ENCODE measurements at places on chromosomes 7 and 10. TPM values are rescaled to one million over a fixed set of nuclear protein-coding genes. Genes with fewer than 3 reads are reported as not detected.

DNA sequence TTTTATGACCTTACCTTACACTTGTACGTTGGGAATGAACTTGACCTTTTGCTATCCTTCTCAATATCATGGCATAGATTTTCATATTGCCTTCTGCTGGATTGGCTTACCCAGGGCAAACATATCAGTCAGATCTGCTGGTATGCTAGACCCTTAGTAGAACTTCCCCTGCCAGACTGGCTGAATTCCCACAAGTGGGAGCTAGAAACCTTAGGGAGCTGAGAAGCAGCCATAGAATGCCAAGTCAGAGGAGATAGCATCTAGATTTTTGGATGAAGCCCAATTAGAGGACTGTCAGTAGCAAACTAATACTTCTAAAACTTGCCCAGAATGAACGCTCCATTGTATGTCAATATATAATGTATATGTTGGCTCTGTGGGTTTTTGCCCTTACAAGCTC is 385.0 kb downstream of the NXPH1 start:
- no peak for DNase-seq

The GALNT17 gene
- total RNA-seq, result not detected

The OR6V1 gene
- total RNA-seq, result not detected

DNA sequence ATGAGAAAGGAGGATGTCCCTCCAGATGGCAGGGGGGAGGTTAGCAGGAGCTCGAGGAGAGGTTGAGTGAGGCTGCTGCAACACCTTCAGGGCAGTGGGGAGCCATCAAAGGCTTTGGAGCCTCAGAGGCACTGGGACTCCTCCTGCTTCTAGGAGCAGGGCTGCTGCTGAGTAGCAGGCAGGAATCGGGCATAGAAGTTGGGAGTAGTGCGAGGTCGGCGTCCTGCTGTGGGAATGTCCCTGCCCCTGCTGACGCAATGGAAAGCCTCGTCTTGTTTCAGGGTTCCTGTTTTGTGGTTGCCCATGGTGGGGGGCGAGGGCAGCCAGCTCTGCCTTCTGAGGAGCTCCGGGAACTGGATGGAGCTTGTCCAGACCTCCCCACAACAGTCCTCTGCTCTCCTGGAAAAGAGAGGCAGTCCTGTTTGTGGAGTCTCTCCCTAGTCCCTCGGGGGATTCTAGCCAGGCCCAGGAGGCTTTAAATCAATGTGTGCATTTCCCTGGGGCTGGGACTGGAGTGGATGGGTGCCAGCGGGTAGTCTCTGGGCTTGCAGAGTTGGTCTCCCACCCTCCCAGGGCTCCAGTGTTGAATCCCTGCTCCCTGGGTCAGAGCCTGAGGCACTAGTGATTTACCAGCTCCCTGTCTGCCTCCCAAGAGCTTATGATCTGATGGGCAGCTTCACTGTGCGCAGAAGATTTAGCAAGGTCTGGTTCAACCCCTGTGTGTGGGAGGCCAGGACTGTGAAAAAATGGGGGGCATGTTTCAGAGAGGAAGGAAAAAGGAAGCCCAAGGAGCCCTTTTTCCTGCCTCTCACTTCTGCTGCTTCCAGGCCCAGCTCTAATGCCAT is 98.7 kb upstream of the PPIF start:
- DNase-seq, result no peak

- no peak for DNase-seq
Observed at GRCh38 chr10:64762861-64763260, 1241.7 kb downstream of the REEP3 start.

The CYP3A4 gene
- total RNA-seq, result 0.05 TPM

GRCh38 chr10:107692072-107692471 is 527.6 kb upstream of the SORCS1 start:
- DNase-seq, result no peak

Data from M059J (cell line).